ENCODE measurements at places on chromosomes 1 and 21.

DNA sequence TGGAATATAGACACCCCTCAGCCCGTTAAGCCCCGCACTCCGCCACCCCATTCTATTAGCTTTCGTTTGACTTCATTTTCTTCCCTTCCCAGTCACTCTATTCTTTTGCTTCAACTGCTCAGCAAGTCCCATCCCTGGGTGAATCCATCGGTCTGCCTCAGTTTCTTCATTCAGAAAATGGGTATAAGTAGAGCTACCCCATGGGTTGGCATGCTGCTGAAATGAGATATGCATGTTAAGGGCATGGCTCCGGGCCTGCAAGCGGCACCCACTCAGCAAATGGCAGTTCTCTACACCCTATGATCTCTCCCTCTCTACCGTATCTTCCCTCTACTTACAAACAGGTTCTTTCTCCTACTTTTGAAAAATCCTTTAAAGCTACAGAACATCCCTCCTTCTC is 87.8 kb upstream of the IRF2BP2 start:
- DNase-seq, result no peak

- no peak for DNase-seq
Observed at GRCh38 chr1:34320053-34320669, 143.5 kb downstream of the C1orf94 start.

GRCh38 chr1:203586496-203587081 is 40.0 kb upstream of the ATP2B4 start:
- DNase-seq, result no peak

- DNase-seq, result no peak
Observed at GRCh38 chr1:53792806-53793205, 45.3 kb downstream of the NDC1 start.

DNA sequence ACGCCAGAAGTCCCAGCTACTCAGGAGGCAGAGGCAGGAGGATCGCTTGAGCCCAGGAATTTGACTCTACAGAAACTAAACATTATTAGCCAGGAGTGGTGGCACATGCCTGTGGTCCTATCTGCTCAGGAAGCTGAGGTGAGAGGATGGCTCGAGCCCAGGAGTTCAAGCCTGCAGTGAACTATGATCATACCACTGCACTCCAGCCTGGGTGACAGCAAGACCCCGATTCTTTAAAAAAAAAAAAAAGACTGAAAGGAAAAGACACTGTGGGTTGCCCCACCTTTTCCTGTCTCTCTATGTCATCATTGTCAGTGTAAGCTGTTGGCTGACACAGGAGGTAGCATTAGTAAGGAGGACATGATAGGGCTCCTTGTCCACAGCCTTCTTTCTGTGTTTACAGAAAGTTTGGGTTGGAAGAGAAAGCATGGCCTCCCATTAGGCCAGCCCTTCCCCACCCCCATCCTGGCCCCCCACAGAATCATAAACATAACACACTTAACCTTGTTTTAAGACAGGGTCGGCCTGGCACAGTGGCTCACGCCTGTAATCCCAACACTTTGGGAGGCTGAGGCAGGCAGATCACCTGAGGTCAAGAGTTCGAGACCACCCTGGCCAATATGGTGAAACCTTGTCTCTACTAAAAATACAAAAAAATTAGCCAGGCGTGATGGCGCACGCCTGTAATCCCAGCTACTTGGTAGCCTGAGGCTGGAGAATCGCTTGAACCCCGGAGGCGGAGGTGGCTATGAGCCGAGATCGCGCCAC is 20.6 kb upstream of the RCAN3 start:
- no peak for DNase-seq

DNA sequence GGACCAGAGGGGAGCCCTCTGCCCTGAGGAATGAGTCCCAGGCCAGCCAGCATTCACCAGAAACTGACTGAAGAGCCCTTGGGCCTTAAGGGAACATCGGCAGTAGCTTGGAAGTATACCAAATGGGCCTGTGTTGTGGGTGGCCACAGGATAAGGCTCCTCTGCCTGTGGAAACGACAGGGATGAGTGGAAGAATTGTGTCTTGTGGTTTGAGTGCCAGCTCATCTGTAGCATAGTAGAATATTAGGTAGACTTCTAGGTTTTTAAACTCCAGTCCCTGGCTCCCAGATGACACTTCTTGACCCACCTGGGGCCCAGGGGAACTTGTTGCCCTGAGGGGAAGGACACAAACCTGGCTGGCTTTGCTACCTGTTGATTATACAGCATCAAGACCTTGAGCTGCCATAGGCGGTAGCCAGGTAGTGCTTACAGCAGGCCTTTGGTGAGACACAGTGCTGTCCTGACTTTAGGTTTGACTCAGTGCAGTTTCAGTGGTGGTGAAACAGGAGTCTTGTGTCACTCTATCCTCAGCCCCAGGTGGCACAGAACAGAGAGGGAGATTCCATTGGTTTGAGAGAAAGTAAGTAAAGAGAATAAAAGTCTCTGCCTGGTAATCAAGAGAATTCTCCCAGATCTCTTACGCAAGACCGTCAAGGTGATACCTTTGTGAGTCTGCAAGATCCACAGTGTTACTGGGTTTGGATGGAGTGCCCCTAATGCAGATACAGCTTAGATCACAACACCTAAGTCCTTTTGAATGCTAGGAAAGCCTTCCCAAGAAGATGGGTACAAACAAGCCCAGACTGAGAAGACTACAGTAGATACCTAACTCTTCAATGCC is 50.2 kb downstream of the RABGAP1L start:
- no peak for DNase-seq
